ENCODE measurements at places on chromosomes 2 and 18.

GRCh38 chr2:227117027-227117426, 47.0 kb downstream of the COL4A4 start:
- DNase-seq = no peak

GRCh38 chr2:61679096-61679495, 140.9 kb upstream of the XPO1 start:
- DNase-seq = no peak

GRCh38 chr2:182128821-182129707, 143.4 kb downstream of the PPP1R1C start:
- no peak for DNase-seq

DNA sequence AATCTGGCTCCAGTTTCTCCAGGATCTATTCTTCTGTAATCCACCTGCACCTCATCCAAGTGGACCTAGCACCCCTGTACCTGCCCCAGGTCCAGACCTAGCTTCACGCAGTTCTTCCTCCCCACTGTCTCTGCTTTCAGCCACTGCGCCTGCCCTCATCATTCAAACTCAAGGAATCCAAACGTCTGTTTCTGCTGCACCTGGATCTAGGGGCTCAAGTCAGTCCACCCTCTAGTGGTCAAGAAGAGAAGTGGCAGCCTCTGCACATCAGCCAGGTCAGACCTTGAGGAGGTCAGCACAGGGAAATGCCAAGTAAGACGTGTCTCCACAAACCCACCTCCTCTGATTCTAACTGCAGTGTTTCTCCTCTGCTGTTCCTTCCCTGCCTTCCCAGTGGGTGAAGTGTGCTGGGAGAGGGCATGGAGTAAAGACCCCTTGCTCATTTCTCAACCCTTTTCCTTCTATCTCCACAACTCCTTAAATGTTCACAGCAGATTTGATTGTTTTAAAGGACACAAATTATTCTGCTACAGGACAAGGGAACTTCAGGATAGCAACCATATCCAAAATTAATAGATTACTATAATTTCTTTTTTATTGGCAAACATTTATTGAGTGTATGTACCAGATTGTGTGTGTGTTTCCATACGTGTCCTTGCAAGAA, 8.6 kb upstream of the RNF152 start:
- no peak for DNase-seq

DNA sequence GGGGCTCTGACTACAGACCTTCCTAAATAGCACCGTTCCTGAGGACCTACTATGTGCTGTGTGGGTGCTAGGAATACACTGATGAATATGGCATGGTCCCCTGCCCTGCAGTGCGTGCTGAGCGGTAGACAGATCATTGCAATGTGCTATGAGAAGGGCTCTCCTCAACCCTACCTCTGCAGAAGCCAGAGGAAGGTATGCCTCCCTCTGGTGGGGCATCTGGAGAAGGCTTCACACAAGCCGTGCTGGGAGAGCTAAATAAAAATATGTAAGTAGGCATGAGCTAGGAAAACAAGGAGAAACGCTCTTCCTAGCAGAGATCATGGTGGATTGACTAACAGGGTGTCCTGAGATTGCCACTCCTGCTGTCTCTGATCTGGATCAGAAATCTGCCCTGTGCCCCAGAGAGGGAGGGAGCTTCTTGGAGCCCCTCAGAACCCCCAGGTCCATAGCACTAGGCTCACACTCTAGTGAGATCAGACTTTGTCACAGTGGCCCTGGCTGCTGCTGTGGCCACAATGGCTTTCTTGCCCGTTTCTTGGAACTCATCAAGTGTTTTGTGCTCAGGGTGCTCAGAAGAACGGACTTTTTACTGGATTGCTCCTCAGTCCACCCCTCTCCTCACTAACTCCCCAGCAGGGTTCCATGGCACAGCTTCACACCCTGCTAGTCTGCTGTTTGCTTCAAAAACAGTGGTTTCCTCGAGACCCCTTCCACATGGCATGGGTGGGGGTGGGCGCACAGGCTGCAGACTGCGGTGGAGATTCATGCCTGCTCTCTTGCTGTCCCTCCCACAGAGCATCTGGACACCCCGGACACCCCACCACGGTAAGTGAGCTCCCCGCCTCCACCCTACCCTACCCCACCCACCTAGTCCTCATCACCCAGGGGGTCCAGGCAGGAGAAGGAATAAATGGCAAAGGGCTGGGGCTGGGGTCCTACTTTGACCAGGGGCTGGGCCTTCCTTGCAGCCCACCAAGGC, 14.2 kb downstream of the SIGLEC15 start:
- DNase-seq = no peak

GRCh38 chr2:62941413-62941812, 109.2 kb upstream of the OTX1 start:
- DNase-seq = no peak

- DNase-seq = no peak
Observed at GRCh38 chr2:240401781-240402551, 33.5 kb upstream of the GPC1 start.

GRCh38 chr2:186459009-186459408, 27.1 kb upstream of the ZC3H15 start:
- no peak for DNase-seq

- DNase-seq = no peak
Observed at GRCh38 chr2:152460567-152460966, 125.6 kb downstream of the FMNL2 start.

DNA sequence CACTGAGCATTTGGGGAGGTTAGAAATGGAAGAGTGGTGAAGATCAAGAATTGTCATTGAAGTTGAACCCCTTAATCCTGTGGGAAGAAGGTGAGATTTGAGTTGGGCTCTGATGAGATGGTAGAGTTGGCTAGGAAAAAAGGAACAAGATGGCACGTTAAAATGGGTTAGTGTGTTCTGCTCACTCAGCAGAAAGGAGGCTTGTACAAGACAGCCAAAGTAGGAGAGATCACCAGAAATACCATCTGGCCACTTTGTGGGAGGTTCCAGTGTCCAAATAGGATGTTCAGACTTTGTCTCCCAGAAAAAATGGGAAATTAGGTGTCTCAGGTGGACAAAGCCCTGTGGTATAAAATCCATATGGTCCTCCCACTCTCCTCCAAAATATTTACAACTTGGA, 56.0 kb upstream of the SLC14A2 start:
- DNase-seq = no peak

- DNase-seq = no peak
Observed at GRCh38 chr2:215236131-215236530, 75.7 kb upstream of the ATIC start.

DNA sequence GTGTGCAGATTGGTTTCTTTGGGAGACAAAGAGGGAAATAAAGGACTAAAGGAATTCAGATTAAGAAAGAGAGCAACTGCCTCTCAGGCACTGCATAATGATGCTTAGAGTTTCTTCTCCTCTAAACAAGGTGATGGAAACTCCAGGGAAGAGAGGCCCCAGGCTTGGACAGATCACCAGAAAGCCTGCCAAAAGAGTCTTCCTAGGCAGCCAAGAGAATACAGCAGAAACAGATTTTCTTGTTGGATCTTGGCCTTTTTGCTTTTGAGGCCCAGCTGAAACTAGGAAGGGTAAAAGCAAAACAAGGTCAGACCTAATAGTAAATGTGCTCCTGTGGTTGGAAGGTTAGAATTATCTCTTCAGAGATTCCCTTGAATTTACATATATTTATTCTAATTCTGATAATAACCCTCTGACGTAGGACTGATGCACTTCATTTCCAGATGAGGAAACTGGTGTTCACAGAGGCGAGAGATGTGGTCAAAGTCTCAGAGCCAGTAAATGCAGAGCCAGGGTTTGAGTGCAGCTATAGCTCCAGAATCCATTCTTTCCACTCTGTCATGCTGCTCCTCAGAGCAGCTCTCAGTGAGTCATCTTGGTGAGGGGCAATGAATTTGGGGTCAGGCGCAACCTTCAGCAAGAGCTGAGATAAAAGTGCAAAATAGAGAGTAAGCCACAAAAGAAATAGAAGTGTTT, 142.3 kb upstream of the FBXO11 start:
- no peak for DNase-seq

DNA sequence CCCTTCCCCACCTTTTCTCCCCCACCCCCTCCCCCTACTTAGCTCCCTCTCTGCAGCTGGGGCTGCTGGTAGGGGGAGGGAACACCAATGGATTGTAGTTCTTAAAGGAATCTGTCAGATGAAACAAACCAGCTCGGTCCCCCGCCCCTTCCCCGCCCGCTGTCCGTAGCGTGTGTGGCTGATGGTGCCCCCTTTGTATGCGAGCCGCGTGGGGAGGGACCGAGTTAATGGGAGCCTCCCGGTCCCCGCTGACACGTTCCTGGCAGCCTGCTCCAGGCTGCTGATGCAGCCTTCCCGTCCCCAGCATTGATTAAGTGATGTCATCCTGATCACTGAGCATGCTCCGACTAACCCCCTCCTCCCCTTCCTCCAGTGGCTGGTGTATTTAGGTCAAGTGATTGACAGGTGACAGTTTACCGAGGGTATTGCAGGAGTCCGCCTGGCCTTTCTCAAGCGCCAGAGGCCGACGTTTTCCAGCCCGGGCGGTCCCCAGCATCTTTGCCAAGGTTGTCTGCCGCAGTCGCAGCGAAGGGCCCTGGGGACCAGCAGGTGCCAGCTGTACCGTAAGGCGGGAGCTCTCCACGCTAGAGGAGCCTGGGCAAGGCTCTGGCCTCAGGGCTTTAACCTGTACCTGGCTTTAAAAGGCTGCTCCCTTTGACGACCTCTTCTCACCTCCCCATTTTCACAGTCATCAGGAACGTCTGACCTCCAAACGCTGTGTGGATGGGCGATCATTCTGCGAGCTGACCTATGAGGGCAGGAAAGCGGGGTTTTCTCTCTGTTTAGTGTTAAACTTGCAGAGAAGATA, 1.8 kb downstream of the KIF5C start:
- DNase-seq = peak; percentile 33

GRCh38 chr2:68426446-68426845, 40.6 kb downstream of the FBXO48 start:
- no peak for DNase-seq

DNA sequence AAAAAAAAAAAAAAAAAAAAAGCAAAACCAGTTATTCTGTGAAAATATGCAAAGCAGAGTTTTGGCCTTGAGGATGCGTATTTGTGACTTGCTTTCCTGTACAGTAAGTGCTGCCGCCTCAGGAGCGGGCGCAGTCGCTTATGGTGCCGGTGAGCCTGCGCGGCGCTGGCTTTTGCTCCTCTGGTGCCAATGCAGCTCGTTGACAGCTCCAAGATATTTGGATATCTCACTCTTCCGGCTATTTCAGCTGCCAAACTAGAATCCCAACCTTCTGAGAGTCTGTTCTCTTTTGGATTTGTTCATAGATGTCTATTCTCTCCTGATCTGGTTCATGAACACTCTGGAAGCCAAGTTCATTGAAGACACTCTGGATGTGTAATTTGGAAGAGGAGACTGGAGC, 184.1 kb downstream of the AGAP1 start:
- DNase-seq = no peak

DNA sequence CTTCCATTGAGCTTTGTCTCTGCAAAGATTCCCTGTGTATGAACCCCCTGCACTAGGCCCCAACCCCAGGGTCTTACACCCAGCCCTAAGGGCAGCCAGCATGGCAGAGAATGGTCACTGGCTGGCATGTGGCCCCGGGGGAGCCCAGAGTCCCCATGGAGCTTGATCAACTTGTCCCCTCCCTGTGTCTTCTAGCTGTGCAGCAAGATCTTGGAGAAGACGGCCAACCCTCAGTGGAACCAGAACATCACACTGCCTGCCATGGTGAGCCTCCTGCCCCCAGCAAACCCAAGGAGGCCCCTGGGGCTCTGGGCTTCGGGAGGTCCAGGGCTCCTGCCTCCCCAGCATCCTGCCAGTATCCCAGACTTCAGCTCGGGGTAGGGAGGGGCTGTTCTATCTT, 81.5 kb downstream of the DYSF start:
- no peak for DNase-seq

- no peak for DNase-seq
Observed at GRCh38 chr2:154331784-154332183, 366.7 kb upstream of the KCNJ3 start.

- no peak for DNase-seq
Observed at GRCh38 chr18:68848242-68848641, 50.4 kb downstream of the CCDC102B start.

- DNase-seq = no peak
Observed at GRCh38 chr2:62222171-62222570, 26.3 kb downstream of the B3GNT2 start.

DNA sequence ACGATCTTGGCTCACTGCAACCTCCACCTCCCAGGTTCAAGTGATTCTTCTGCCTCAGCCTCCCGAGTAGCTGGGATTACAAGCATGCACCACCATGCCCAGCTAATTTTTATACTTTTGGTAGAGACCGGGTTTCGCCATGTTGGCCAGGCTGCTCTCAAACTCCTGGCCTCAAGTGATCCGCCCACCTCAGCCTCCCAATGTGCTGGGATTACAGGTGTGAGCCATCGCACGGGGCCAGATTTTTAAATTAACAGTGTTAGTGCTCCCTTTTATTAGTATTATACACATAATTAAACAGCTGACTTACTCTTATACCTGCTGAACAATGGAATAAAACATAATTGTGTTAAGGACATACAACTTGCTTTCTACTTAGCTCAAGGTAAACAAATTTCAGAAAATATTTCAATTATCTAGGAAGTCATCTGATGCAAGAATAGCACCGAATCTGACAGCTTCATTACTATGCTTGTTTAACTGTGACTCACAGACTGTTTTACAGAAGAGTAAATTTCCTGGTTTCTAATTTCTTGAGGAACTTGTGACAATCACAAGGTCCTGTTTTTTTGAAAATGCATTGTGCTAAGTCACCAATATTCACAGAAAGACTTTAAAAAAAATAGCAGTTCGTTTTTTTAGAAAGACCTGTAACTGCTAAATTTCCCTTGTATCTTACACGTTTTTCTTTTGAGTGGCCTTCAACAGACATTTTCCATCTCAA, 51.2 kb downstream of the SPIRE1 start:
- DNase-seq = no peak

DNA sequence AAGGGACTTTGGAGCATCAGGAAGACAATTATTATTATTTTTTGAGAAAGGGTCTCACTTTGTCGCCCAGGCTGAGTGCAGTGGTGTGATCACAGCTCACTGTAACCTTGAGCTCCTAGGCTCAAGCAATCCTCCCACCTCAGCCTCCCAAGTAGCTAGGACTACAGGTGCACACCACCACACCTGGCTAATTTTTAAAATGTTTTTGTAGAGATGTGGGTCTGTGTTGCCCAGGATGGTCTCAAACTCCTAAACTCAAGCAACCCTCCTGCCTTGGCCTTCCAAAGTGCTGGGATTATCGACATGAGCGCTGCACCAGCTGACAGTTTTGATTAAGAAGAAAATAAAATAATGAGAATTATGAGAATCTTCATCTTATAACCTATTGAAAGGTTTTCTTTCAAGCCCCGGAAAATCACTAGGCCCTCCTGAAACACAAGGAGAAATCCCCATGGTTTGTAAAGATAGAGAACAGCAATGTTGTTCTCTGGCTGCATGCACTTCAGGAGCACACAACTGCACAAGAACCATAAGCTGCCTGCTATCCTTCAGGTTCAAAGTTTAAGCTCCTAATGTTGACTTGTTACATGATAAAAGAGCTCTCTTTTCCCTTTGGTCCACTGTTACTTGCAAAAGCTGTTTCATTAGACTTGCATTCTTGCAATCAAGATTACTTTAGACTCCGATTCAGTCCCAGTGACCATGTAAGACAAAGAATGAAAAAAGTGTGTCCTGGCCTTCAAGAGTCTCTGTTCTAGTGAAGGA, 16.8 kb downstream of the NPC1 start:
- no peak for DNase-seq

All from activated T-helper 1 cell treated with Interleukin-2 at 50 U/mL for 16 hours (primary cell).